ENCODE measurements at places on chromosomes 16 and 17. TPM values are rescaled to one million over a fixed set of nuclear protein-coding genes. Genes with fewer than 3 reads are reported as not detected.

The KRT33A gene
- total RNA-seq, result not detected

The ANKRD40CL gene
- not detected for total RNA-seq

The NHLRC4 gene
- 1.1 TPM for total RNA-seq

The PRDM7 gene
- not detected for total RNA-seq

The KRT33B gene
- total RNA-seq, result not detected

The SYNGR3 gene
- total RNA-seq, result 1.3 TPM

The CACNB1 gene
- 2.0 TPM for total RNA-seq

The GPR142 gene
- total RNA-seq, result not detected

The CDRT15 gene
- not detected for total RNA-seq

The CHST5 gene
- total RNA-seq, result not detected

The TNFRSF13B gene
- total RNA-seq, result not detected

The LGALS9B gene
- not detected for total RNA-seq

The TRPV2 gene
- total RNA-seq, result 35.9 TPM

The CCDC40 gene
- 2.0 TPM for total RNA-seq

The SLC6A2 gene
- total RNA-seq, result not detected

The TMEM204 gene
- 14.9 TPM for total RNA-seq

The CCR7 gene
- not detected for total RNA-seq

The KRTAP2-1 gene
- not detected for total RNA-seq

The TBC1D3G gene
- not detected for total RNA-seq

The KRTAP4-5 gene
- not detected for total RNA-seq

The COPRS gene
- 57.0 TPM for total RNA-seq

The SSTR5 gene
- total RNA-seq, result not detected

The KRT14 gene
- not detected for total RNA-seq

The ARHGDIG gene
- total RNA-seq, result 1.7 TPM

The MT4 gene
- total RNA-seq, result not detected

The CSH1 gene
- not detected for total RNA-seq

The C1QTNF1 gene
- 4.1 TPM for total RNA-seq

The HOXB5 gene
- total RNA-seq, result 1.5 TPM

The ANKFN1 gene
- total RNA-seq, result 1.2 TPM

The QPRT gene
- total RNA-seq, result 0.07 TPM

The ST6GALNAC2 gene
- total RNA-seq, result 0.22 TPM

The GOSR1 gene
- total RNA-seq, result 33.7 TPM

The PPL gene
- 0.14 TPM for total RNA-seq

The HSPB9 gene
- total RNA-seq, result not detected

The TAC4 gene
- not detected for total RNA-seq

The IL17C gene
- total RNA-seq, result not detected

The NIP7 gene
- total RNA-seq, result 50.3 TPM

The RAB37 gene
- 0.13 TPM for total RNA-seq

The NACA2 gene
- total RNA-seq, result not detected

The CTF1 gene
- 0.13 TPM for total RNA-seq

The CCL14 gene
- total RNA-seq, result 51.3 TPM

The TUBD1 gene
- total RNA-seq, result 11.3 TPM

The YPEL3 gene
- 10.3 TPM for total RNA-seq

The DNAAF1 gene
- 0.14 TPM for total RNA-seq

The RNF157 gene
- 0.22 TPM for total RNA-seq

The FOXJ1 gene
- total RNA-seq, result not detected

The NPTX1 gene
- not detected for total RNA-seq

The SPATA22 gene
- total RNA-seq, result 0.65 TPM

The RCVRN gene
- not detected for total RNA-seq

The IGF2BP1 gene
- total RNA-seq, result 5.1 TPM

The PTGES3L gene
- 0.27 TPM for total RNA-seq
